ENCODE measurements at places on chromosomes 4 and X. TPM values are rescaled to one million over a fixed set of nuclear protein-coding genes. Genes with fewer than 3 reads are reported as not detected.
A peak's percentile ranks its signal among the peaks of the same experiment; 100 is the strongest.

DNA sequence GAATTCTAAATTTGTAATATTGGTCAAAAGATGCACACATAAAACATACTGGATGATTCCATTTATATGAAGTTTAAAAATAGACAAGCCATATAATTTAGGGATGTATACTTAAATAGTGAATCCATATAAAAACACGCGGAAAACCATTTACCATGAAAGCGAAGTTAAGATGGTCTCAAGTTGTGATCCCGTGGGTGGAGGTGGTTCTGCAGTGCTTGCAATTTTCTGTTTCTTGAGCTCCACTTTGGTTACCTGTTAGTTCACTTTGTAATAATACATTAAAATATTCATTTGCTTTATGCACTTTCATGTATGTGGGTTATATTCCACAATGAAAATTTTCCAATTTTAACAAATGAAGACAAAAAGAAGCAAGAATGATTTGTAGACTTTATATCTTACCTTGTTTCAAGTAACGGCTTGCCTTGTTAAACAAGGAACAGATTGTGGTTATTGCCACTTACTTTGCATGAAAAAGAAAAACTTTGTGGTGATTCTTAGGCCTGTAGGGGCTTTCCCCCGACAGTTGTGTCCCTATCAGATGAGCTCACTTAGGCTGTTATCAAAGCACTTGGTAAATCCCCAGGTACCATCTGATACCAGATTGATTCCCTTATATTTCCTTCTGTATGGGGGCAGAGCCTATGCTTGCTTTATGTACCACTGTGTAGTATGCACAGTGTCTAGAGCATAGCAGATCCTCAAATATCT, 12.2 kb downstream of the UCP1 start:
- H3K27ac ChIP-seq = no peak overlapping the region
- peaks cover 15% of the 10 kb centered on the region for H3K4me1 ChIP-seq
- no peak for DNase-seq
- H3K36me3 ChIP-seq = peaks cover 1% of the 10 kb centered on the region
- peaks cover 29% of the 10 kb centered on the region for H3K27me3 ChIP-seq

DNA sequence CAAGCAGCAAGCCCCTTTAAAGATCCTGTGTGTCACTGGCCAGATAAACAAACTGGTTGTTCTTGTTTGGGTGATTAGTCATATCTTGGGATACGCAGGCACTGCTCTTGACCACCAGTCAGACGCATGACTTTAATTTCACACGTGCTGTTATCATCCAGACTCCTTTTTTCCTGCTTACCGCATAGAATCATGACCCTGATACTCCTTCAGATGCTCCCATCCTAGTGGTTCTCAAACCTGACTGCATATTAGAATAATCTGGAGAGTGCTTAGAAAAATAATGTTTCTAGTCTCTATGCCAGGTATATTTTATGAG, 78.8 kb downstream of the CLDN22 start:
- H3K36me3 ChIP-seq = no peaks in the 10 kb centered on the region
- no peaks in the 10 kb centered on the region for H3K4me1 ChIP-seq
- no peak overlapping the region for H3K27ac ChIP-seq
- no peak for DNase-seq
- peaks cover 7% of the 10 kb centered on the region for H3K27me3 ChIP-seq
- no peak overlapping the region for H3K4me3 ChIP-seq

- no peak overlapping the region for H3K27ac ChIP-seq
- H3K36me3 ChIP-seq = no peaks in the 10 kb centered on the region
- H3K4me3 ChIP-seq = no peak overlapping the region
- H3K27me3 ChIP-seq = no peaks in the 10 kb centered on the region
- no peaks in the 10 kb centered on the region for H3K4me1 ChIP-seq
Measured at GRCh38 chrX:107348051-107348450, 101.4 kb upstream of the FRMPD3 start.

GRCh38 chrX:40064055-40064597, 33.6 kb downstream of the BCOR start:
- peaks cover 39% of the 10 kb centered on the region for H3K36me3 ChIP-seq
- H3K4me3 ChIP-seq = no peak overlapping the region
- H3K27ac ChIP-seq = no peak overlapping the region
- no peaks in the 10 kb centered on the region for H3K27me3 ChIP-seq
- no peak for DNase-seq

DNA sequence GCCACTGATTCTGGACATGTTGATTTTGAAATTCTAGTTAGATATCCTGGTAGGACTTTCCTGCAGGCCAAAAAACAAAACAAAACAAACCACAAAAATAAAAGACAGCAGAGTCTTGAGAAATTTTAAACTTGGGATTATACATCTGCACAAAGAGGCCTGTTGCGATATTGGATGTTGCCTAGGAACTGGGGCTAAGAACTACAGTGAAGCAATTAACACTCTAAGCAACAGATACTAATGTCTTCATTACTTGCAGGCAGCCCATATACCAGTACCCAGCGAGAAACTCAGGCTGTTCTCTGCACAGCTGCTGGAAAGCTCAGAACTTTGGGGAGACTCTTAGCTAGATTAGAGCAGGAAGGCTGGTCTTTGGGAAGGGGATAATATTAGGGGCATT, 69.1 kb upstream of the SCOC start:
- H3K27ac ChIP-seq = no peak overlapping the region
- peaks cover 15% of the 10 kb centered on the region for H3K27me3 ChIP-seq
- no peaks in the 10 kb centered on the region for H3K4me1 ChIP-seq
- no peak overlapping the region for H3K4me3 ChIP-seq

DNA sequence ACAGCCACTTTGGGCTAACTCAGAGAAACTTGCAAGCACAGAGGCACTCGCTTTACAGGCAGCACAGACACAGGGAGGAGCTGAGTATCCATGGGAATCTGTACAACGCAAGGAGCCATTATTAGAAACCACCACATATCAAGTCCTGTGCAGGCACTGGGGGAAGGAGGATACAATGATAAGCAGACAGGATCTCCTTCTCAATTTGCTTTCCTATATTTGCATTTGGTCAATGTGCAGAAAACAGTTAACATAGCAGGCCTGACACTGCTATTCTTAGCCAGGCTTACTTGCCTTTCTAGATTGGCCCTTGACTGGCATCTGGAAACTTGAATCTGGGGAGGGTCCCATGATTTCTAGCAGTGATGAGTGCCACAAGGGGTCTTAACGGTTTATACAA, 65.8 kb downstream of the TEC start:
- no peak for DNase-seq
- no peak overlapping the region for H3K27ac ChIP-seq

DNA sequence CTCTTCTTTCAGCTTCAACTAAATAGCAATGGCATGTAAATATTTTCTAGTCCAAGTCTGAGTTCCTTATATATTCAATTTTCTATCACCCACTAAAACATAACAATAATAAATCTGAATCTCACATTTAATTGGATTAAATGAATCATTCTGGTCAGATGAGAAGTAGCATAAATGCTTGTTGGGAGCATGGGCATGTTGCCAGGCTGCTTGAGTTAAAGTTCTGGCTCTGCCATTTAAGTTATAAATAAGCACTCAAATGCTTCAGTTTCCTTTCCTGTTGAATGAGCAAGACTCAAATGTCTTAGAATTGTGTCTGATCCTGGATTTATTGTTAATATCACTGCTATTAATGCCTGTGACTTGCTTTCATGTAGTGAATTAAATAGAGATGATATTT, 496.3 kb downstream of the STPG2 start:
- no peak for DNase-seq
- H3K27ac ChIP-seq = no peak overlapping the region

GRCh38 chr4:121156822-121157769, 7.0 kb downstream of the TNIP3 start:
- DNase-seq = no peak
- peaks cover 38% of the 10 kb centered on the region for H3K4me1 ChIP-seq
- peak overlapping the region; percentile 68 for H3K27ac ChIP-seq
- peaks cover 31% of the 10 kb centered on the region for H3K36me3 ChIP-seq
- no peaks in the 10 kb centered on the region for H3K27me3 ChIP-seq

DNA sequence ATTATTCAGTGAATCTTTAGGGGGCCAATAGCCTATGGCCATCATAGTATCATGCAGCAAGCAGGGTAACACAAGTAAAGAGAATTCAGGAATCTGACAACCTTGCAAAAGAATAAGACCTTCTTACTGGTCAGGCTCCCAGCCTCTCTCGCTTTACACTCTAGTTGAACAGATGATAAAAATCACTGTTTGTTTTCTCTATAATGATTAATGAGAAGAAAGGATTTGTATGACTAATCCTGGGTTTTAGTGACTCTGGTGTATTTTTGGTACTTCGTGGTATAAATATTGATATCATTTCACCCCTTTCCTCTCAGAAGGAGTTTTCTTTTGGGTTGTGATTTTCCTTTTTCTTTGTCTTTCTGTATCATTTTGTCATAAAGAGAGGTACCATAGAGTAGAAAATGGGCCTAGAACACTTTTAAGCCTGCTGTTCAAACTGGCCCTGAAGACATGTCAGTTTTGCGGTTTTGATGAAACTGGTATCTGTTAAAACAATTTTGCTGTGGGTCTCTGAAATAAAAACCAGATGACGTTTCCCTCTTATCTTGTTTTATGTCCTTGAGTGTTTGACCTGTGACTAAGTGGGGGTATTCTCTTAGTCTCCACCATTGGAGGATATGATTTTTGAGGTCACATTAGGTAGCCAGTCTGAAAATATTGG, 294.9 kb upstream of the TBX22 start:
- H3K27me3 ChIP-seq = no peaks in the 10 kb centered on the region
- no peaks in the 10 kb centered on the region for H3K4me1 ChIP-seq

GRCh38 chr4:19791422-19792123, 460.1 kb upstream of the SLIT2 start:
- DNase-seq = no peak
- no peaks in the 10 kb centered on the region for H3K4me1 ChIP-seq
- H3K4me3 ChIP-seq = no peak overlapping the region
- no peaks in the 10 kb centered on the region for H3K36me3 ChIP-seq
- H3K27ac ChIP-seq = no peak overlapping the region

DNA sequence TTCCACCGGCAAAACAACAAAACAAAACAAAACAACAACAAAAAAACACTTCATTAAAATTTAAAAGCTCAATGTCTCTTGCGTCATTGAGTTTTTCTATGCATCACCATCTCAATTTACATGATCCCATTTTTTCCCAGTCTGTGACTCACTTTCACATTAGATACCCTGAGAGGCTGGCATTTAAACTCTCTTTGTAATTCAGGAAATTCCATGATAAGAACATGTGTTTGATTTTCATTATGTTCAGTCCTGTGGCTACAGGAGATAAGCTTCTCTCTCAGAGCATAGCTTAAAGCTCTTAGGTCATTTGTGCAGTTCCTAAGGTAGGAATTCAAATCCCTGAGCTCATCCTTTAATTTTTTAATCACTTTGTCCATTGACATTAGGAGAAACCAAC, 104.6 kb downstream of the NBDY start:
- peaks cover 2% of the 10 kb centered on the region for H3K36me3 ChIP-seq
- H3K27ac ChIP-seq = no peak overlapping the region
- no peak for DNase-seq
- H3K27me3 ChIP-seq = no peaks in the 10 kb centered on the region

- H3K36me3 ChIP-seq = no peaks in the 10 kb centered on the region
- H3K4me3 ChIP-seq = no peak overlapping the region
- no peak overlapping the region for H3K27ac ChIP-seq
- no peak for DNase-seq
Measured at GRCh38 chrX:115906276-115906675, 264.3 kb upstream of the AGTR2 start.

DNA sequence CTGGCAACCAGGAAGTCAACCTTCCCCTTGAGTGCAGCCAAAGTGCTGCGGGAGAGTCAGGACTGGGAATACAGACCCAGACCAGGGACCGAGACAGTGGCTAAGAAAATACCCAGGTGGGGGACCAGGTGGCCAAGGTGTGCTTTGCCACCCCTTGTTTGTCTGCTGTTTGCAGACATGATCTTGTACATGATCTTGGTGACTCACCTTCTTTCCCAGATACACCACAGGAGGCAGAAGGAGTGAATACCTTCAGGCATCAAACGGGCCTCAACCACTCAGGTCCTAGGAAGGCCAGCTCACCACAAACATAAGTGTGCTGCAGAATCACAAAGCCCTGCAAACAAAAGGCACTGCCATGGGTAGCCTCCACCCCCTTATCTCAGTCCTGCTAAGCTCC, 62.0 kb downstream of the CNGA2 start:
- H3K36me3 ChIP-seq = no peaks in the 10 kb centered on the region
- no peaks in the 10 kb centered on the region for H3K4me1 ChIP-seq
- no peaks in the 10 kb centered on the region for H3K27me3 ChIP-seq
- DNase-seq = no peak

DNA sequence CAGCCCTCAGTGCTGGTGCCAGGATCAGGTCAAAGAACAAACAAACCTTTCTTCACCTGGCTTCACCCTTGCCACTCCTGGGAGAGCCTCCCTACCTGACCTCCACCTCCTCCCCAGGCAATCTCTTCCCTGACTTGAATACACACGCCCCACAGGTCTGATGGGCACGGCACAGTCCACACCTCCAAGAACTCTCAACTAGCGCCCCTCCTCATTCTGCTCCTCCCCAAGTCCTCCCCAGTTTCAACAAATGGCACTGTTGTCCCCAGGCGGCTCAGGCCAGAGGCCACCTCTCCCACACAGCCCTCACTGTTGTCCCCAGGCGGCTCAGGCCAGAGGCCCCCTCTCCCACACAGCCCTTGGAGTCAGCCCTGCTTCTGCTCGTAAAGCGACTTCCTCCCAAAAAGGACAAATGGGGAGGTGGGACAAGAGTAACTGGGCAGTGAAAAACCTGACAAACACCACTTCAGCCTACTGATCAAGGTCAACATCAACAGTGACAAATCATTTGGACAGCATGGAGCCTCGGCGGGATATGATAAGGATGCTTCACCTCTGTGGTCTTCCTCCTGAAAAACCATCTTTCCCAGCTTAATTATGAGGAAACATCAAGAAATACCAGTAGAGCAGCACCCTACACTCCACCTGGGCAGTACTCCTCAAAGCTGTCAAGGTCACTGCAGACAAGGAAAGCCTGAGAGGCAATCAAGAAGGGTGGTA, 2.9 kb downstream of the LETM1 start:
- peaks cover 49% of the 10 kb centered on the region for H3K4me1 ChIP-seq
- H3K4me3 ChIP-seq = no peak overlapping the region
- H3K27me3 ChIP-seq = no peaks in the 10 kb centered on the region
- no peak overlapping the region for H3K27ac ChIP-seq
- peaks cover 2% of the 10 kb centered on the region for H3K36me3 ChIP-seq

DNA sequence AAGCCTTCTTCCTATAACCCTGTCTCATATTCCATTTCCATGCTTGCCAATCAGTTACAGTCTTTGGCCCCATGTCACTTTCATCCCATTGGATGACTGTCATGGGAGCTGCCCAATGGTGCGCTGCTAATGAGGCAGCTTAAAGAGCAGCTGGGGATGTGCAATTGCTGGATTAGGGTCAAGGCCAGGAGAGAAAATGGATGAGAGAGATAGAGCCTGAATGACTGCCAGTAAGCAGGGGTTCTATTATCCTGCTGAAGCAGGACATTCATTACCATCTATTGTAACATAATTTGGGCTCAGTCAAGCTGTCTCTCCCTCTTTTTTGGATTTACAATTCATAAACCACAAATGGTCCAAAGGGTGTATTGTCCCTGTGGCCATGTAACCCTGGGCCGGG, 909.0 kb downstream of the CENPC start:
- no peak for DNase-seq
- H3K27me3 ChIP-seq = no peaks in the 10 kb centered on the region
- H3K4me1 ChIP-seq = no peaks in the 10 kb centered on the region
- no peak overlapping the region for H3K27ac ChIP-seq

RENBP gene
- total RNA-seq = 6.8 TPM

SSX3 gene
- total RNA-seq = not detected

QRFPR gene
- total RNA-seq = not detected

NPNT gene
- not detected for total RNA-seq

AKAP14 gene
- total RNA-seq = not detected

SULT1B1 gene
- 0.50 TPM for total RNA-seq
